ENCODE measurements at places on chromosomes 11 and 22. TPM values are rescaled to one million over a fixed set of nuclear protein-coding genes. Genes with fewer than 3 reads are reported as not detected.
A peak's percentile ranks its signal among the peaks of the same experiment; 100 is the strongest.

GRCh38 chr11:63866211-63866610 lies 27.3 kb downstream of the MARK2 start:
- peak; percentile 60 for DNase-seq

The ADORA2A gene
- 15.0 TPM for total RNA-seq

The F2 gene
- 0.14 TPM for total RNA-seq

The PGA5 gene
- not detected for total RNA-seq
